ENCODE measurements at places on chromosomes 6 and 20. TPM values are rescaled to one million over a fixed set of nuclear protein-coding genes. Genes with fewer than 3 reads are reported as not detected.

The HLA-DOA gene
- 0.46 TPM for total RNA-seq

The ADGRF4 gene
- total RNA-seq: not detected

The ZBTB12 gene
- total RNA-seq: 3.0 TPM

The TSPO2 gene
- not detected for total RNA-seq

The CD40 gene
- total RNA-seq: 2.4 TPM

The MCCD1 gene
- not detected for total RNA-seq

Data from melanocyte of skin (primary cell).